Brain pericyte (primary cell): ENCODE measurements at places on chromosomes 13 and 19.

DNA sequence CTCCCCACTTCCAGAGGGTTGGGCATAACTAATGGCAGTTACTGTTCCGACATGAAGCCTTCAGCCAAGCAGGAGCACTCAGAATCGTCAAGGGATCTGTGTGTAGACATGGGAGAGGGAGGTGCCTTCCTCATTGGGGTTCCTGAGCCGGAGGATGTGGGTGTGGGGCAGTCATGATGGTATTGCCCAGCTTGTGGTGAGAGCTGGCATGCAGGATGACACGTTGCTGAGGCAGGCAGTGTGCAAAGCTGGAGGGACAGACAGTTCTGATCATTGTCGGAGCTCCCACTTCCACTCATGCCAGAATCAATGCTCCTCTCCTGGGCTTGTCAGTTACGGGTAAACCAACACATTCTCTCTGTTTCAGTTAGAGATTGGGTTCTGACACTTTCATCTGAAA lies 83.9 kb upstream of the TSC22D1 start:
- no peak for DNase-seq

GRCh38 chr13:70809588-70809987 lies 701.3 kb upstream of the KLHL1 start:
- DNase-seq = no peak

DNA sequence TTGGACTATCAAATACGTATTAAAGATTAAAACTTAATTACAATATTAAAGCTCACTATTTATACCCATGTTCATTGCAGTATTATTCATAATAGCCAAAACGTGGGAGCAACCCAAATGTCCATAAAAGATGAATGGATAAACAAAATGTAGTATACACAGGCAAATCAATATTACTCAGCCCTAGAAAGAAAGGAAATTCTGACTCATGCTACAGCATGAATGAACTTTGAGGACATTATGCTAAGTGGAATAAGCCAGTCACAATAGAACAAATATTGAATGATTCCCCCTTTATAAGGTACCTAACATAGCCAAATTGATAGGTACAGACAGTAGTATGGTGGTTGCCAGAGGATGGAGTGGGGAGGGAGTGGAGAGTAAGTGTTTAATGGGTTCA lies 457.3 kb downstream of the FGF14 start:
- DNase-seq = no peak

GRCh38 chr19:21585281-21585890 lies 80.0 kb downstream of the ZNF429 start:
- no peak for DNase-seq

GRCh38 chr13:26406791-26407190 lies 150.7 kb upstream of the WASF3 start:
- no peak for DNase-seq

DNA sequence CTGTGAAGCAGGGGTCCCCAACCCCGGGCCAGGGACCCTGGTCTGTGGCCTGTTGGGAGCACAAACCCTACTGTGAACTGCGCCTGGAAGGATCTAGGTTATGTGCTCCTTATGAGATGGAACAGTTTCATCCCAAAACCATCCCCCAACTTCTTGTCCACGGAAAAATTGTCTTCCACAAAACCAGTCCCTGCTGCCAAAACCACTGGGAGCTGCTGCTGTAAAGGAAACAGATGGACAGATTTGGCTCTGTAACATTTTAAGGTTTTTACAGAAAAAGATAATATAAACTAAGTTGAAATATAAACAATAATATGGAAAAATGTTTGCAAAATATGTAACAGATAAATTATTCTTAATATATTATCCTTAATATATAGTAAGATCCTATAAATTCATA lies 73.7 kb downstream of the COG6 start:
- no peak for DNase-seq

DNA sequence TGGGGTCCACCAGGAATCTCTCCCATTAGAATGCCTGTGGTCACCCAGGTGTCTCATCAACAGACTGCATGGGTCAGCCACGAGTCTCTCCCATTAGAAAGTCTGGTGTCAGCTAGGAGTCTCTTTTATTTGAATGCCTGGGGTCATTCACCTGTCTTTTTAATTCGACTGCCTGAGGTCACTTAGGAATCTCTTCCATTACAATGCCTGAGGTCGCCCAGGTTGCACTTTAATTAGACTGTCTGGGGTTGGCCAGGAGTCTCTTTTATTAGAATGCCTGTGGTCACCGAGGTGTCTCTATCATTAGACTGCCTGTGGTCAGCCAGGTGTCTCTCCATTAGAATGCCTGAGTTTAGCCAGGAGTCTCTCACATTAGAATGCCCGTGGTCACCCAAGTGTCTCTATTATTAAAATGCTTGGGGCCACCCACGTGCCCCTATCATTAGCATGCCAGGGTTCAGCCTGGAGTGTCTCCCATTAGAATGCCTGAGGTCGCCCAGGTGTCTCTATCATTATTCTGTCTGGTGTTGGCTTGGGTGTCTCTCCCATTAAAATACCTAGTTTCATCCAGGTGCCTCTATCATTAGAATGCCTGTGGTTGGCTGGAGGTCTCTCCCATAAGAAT lies 1474.3 kb downstream of the UQCRFS1 start:
- DNase-seq = no peak

GRCh38 chr13:75445717-75446499 lies 36.1 kb downstream of the TBC1D4 start:
- DNase-seq = no peak

DNA sequence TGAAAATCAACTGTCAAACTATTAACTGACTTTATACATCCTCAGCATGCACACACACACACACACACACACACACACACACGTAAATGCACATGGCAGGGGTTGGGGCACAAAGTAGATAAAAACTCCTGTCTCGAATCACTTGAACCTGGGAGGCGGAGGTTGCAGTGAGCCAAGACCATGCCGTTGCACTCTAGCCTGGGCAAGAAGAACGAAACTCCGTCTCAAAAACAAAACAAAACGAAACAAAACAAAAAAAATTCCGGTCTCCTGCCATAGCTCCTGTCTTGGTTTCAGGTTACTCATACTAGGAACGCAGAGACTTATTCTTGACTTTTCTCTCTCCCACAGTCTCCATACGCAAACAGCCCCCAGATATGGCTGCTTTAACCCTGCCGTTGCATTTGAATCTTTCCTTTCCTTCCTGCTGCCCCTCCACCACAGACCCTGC lies 148.9 kb downstream of the SHISA2 start:
- DNase-seq = no peak

- no peak for DNase-seq
Observed at GRCh38 chr13:99347911-99348451, 40.8 kb upstream of the GPR183 start.

DNA sequence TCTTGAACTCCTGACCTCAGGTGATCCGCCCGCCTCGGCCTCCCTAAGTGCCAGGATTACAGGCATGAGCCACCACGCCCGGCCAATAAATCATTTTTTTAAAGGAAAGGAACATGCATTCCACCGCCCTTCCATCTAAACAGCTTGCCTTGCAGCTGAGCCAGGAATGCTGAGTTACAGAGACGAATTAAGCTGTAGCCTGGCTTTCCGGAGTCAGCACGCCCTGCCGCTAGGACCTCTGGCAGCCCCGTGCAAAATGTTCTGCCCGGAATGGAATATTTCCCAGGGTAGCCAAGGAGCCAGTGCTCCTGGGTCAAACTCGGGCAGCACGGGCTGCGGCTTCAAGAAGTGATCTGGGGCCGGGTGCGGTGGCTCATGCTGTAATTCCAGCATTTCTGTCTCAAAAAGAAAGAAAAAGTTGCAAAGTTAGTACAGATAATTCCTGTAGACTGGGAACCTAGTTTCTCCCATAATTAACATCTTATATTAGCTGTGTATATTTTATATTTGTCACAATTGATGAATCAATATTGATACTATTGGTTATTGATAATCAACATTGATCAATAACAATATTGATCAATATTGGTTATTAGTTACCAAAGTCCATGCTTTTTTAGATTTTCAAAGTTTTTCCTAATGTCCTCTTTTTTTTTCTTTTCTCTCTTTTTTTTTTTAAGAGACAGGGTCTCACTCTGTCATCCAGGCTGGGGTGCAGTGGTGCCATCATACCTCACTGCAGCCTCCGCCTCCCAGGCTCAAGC lies 19.2 kb downstream of the ATCAY start:
- DNase-seq = no peak

DNA sequence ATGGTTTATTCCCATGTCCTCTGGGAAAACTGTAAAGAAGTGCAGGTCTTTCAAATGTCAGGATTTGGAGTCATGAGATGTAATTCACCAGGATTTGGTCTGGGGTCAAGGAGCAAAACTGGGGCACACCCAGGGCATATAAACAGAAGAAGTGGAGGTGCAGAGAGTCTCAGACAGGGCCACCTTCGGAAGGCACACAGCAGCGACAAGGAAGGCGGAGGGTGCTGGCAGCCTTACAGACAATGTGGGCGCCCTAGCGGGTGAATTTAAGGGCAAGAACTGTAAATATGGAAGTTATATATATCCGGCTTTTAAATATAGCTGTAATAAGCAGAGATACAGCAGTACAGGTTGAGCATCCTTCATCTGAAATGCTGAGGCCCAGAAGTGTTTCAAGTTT lies 31.2 kb downstream of the DHRS12 start:
- DNase-seq = no peak

- DNase-seq = no peak
Observed at GRCh38 chr13:38372820-38373383, 23.3 kb downstream of the UFM1 start.

DNA sequence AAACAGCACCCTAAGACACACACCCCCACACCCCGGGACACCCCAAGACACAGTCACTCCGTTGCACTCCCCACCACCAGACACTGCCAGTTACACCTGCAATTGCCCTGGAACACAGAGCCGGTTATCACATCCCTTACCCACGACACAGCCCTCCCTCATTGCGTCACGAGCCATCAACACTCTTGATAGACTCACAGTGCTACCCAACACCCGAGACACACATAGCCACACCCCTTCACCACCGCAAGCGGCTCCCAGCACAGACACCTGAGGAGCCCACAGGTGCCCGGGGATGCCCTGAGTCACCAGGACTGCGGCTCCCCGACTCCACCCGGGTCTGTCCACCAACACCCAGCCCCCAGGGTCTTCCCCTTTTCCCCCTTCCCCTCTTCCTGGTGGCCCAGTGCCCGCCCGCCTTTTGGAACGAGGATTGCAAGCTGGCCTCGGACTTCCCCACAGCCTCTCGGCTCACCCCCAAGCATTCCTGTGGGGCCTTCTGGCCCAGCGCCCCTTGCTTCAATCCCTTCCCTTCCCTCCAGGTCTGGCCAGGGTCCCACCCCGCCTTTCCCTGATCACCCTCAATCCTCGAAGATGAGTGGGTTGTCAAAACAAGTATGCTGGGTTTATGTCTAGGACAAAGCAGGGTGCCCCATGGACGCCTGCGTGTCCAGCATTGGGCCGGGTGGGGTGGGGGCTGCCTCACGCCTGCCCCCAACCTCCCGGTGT lies 1.7 kb upstream of the PTGER1 start:
- DNase-seq = no peak

- DNase-seq = no peak
Observed at GRCh38 chr13:42984026-42984425, 8.0 kb downstream of the EPSTI1 start.

- DNase-seq = no peak
Observed at GRCh38 chr13:67042556-67042955, 187.6 kb downstream of the PCDH9 start.

GRCh38 chr13:66076417-66076816 lies 1153.7 kb downstream of the PCDH9 start:
- no peak for DNase-seq

- no peak for DNase-seq
Observed at GRCh38 chr19:16591803-16592556, 19.8 kb upstream of the SLC35E1 start.

DNA sequence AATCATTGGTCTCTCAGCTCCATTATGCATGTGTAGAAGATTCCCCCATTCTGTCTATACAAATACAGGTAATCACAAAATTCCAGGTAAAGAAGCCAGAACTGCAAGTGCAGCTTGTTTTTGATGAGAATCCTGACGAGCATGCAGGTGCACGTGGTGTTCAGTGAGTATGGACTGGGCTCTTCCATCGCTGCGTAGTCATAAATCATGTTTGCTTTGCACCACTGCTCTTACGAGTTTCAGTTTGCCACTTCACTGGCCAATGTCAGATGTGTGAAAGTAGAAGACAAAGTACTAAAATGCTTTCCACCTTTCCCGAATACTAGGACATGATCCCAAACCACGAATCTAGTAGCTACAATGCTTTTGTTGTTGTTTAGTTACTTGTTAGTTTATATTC lies 390.7 kb downstream of the LIG4 start:
- no peak for DNase-seq

- no peak for DNase-seq
Observed at GRCh38 chr19:35719402-35720162, 1.8 kb downstream of the KMT2B start.

DNA sequence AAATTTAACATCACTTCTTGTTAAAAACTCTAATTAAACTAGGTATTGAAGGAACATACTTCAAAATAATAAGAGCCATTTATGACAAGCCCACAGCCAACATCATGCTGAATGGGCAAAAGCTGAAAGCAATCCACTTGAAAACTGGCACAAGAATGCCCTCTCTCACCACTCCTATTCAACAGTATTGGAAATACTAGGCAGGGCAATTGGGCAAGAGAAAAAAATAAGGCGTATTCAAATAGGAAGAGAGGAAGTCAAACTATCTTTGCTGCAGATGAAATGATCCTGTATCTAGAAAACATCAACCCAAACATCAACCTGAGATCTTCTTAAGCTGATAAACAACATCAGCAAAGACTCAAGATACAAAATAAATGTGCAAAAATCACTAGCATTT lies 15.6 kb upstream of the LILRB1 start:
- DNase-seq = no peak

GRCh38 chr13:26992951-26993719 lies 178.5 kb downstream of the USP12 start:
- no peak for DNase-seq

GRCh38 chr13:33197541-33197971 lies 88.0 kb downstream of the STARD13 start:
- no peak for DNase-seq

- no peak for DNase-seq
Observed at GRCh38 chr13:20860844-20861243, 41.7 kb downstream of the XPO4 start.

GRCh38 chr19:57682226-57682766 lies 519 bp downstream of the ZNF551 start:
- no peak for DNase-seq

- no peak for DNase-seq
Observed at GRCh38 chr13:90719461-90719860, 628.0 kb upstream of the MIR17HG start.

DNA sequence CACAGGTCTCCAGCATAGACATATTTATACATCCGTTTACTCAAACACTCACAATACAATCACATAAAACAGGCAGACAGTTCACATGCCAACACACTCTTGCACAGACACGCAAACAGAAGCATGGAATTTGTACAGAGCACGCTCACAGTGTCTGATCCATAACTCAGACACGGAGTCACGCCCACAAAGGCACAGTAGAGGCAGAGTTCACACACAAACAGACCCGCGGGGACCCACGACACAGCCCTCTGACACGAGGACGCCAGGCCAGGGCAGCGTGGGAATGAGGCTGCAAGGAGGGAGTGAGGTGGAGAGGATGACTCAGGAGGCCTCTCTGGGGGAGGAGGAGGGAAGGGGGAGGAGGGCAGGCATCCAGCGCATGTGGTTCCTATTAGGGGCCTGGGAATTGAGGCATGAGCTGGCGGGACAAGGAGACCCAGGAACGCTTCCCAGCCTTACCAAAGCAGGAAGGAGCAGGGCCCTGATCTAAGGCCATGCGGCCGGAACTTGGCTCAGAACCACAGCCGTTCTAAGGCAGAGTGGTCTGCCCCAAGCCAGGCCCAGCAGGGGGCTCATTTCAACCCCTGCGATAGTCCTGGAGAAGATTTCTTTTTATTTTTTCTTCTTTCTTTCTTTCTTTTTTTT lies 9.1 kb upstream of the OLFM2 start:
- DNase-seq = peak; percentile 99

- no peak for DNase-seq
Observed at GRCh38 chr13:100363874-100364273, 224.7 kb downstream of the GGACT start.
